ENCODE measurements at places on chromosomes 2 and 18. TPM values are rescaled to one million over a fixed set of nuclear protein-coding genes. Genes with fewer than 3 reads are reported as not detected.

- DNase-seq = no peak
Observed at GRCh38 chr2:172792711-172793110, 57.1 kb downstream of the RAPGEF4 start.

Gene DSC3
- not detected for total RNA-seq

DNA sequence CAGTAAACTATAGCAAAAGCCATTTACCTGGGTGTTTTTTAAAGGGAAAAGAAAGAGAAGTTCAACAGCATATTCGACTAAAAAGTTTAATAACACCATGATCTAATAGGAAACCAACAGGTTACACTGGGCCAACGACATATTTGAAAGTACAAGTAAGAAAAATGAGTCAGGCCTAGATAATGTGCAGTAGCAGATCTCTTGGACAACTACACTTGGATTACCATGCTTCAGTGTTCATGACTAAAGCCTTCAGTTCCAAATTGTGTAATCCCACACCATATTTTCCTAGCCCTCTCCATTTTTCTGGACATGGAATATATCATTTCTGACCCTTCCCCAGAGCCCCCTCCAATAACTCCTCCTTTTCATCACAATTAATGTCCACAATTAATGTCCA lies 39.1 kb upstream of the FIGN start:
- peak; percentile 40 for DNase-seq

GRCh38 chr2:85754313-85755095 lies 713 bp downstream of the ATOH8 start:
- no peak for DNase-seq

Gene APOB
- total RNA-seq = not detected

- DNase-seq = no peak
Observed at GRCh38 chr2:29010946-29011345, 29.8 kb downstream of the TOGARAM2 start.

All from Caki2 (cell line).